ACHN (cell line): ENCODE measurements at places on chromosomes 3 and 15.

DNA sequence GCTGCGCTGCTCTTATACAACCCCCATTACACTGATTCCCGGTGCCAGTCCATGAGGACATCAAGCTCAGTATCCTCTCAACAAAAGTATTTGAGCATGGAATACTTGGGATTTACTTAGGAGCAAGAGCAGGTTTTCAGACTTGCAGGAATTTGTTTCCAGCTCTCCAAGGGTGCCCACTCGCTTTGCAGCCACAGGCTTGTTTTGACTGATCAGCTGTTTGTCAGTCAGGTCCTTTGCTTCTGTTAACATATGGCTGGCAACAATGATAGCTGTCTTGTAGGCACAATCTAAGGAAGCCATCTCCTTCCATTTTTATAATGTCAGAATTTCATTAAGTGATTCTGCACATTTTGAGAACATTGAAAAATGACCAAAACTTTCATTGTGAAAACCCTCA, 38.2 kb upstream of the MCF2L2 start:
- DNase-seq = no peak

DNA sequence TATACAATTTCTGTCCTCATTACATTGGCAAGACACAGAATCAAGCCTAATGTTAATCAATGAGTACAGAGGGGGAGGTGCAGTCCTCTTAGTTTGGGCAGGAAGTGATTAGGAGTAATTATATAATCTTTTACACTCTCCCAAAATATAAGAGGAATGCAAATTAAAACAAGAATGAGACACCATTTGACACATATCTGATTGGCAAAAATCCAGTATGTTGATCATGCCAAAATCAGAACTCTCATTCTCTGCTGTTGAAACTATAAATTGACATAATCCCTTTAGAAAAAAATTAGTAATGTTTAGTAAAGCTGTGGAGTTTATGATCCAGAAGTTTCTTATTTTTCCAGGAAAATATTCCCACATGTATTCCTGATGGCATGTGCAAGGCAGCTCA, 373.4 kb downstream of the EPHA6 start:
- DNase-seq = no peak

GRCh38 chr3:41327718-41328117, 128.4 kb downstream of the CTNNB1 start:
- DNase-seq = no peak

DNA sequence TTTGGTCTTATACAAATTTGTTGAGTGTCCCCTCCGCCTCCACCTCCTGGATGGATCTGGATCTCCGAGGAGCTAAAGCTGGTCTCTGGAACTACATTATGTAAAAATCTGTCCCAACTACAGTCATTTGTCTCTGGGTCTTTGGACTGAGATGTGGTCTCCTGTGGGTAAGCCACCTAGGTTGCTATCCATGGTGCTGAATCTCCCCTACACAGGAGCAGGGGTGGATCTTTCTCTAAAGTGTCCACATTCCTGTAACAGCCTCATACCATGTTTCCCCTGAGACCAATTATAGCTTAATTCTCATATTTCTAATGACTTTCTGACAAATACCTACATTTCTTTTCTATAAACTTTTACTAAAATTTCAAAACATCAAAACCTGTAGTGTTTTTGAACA, 625.8 kb downstream of the TAFA4 start:
- DNase-seq = peak; percentile 18

GRCh38 chr3:114582929-114583328, 289.1 kb downstream of the TIGIT start:
- no peak for DNase-seq

GRCh38 chr3:51673181-51673801, 2.2 kb downstream of the TEX264 start:
- no peak for DNase-seq

GRCh38 chr3:141511361-141511760, 24.5 kb downstream of the RASA2 start:
- no peak for DNase-seq

GRCh38 chr3:156795890-156796481, 30.2 kb upstream of the LEKR1 start:
- no peak for DNase-seq

DNA sequence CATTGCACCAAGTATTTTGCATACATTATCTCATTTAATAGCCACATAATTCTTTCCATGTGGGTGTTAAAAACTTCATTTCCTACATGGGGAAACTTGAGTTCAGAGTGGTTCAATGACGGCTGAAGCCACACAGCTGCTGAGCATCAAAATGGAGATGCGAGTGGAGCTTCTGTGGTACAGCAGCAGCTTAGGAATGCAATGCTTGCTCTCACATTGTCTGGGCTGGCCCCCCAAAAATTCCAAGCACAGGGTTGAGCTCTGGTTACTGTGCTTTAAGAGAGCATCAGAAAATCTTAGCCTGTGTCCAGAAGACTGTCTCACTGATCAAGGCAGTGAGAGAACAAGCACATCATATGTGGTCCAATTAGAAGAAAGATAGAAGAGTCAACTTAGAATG, 57.4 kb upstream of the GADL1 start:
- no peak for DNase-seq
